ENCODE measurements at places on chromosomes 4 and X. TPM values are rescaled to one million over a fixed set of nuclear protein-coding genes. Genes with fewer than 3 reads are reported as not detected.

The CLDN22 gene
- total RNA-seq = not detected

GRCh38 chr4:120761070-120761469 lies 161.5 kb downstream of the PRDM5 start:
- no peak for DNase-seq

The PARM1 gene
- total RNA-seq = 107 TPM

GRCh38 chr4:101961144-101961543 lies 170.6 kb downstream of the BANK1 start:
- DNase-seq = no peak

GRCh38 chr4:150862829-150863228 lies 152.3 kb downstream of the LRBA start:
- no peak for DNase-seq

The MORC4 gene
- 2.8 TPM for total RNA-seq

DNA sequence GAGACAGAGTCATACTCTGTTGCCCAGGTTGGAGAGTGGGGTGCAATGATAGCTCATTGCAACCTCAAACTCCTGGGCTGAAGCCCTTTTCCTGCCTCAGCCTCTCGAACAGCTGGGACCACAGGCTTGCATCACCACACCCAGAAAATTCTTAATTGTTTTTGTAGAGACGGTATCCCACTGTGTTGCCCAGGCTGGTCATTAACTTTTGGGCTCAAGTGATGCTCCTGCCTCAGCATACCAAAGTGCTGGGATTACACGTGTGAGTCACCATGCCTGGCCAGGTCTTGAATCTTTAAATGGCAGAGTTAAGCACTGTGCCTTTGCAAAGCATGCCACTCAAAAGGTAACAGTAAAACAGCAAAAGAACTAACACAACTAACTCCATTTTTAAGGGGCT lies 28.6 kb upstream of the BBS12 start:
- DNase-seq = no peak

DNA sequence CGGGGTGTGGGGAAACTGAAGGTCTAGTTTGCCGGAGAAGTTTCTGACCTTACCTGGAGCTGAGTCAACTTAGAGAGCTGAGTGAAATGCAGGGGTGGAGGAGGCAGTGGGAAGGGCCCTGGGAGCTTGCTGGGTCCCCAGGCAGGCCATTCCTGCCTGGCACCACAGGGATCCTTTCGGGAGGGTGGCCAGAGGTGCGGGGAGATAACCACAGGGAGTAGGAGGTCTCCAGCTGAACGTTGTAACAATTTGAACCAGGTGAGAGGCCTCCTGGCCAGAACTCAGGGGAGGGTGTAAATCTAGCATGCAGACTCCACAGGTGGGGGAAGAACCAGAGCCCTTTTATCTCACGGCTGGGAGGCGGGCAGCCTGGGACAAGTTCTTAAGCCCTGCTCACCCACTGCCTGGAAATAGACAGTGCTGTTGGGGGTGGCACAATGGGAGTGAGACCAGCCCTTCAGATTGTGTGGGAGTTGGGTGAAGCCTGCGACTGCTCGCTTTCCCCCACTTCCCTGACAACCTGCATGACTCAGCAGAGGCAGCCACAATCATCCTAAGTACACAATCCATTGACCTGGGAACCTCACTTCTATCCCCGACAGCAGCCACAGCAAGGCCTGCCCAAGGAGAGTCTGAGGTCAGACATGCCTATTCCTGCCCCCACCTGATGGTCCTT lies 247.4 kb downstream of the ADGRA3 start:
- DNase-seq = no peak

DNA sequence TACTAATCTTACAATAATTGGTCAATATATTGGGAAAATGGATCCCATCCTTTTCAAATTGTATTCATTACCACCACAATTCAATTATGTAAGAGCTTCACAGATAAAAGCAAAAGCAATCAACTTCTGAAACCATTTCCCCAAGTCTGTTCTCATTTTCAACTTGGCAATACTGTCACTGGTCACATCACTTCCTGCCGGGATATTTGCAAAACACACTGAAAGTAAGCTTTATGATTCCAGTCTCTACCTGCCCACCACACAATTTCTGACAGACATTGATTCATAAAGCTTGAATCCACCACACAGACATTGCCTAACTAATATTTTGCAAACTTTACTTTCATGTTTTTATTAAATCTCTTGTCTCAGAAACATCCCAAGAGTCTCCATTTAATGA lies 53.6 kb downstream of the LIN54 start:
- DNase-seq = no peak

- DNase-seq = no peak
These were observed 3.2 kb upstream of the TIGD2 start for GRCh38 chr4:89108091-89108490.

DNA sequence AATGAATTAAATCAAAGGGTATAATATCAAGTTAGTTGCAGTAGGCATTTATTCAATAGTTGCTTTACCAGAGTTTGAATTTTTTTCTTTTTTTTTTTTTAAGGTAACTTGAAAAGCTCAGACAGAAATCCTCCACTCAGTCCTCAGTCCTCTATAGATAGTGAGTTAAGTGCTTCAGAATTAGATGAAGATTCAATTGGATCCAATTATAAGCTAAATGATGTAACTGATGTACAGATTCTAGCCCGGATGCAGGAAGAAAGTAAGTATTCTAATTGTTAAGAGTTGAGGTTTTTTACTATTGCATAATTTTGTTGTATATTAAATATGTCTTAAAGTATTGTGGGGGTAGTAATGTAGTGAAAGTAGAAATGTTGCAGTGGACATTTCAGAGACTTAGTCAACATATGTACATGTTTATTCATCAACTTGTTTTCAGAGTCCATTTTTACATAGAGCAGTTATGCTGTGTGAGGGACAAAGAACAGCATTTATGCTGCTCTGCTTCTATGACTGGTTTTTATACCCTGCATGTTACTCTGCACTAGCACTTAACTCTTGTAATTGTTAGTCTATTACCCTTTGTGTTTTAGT lies 38.4 kb downstream of the SLAIN2 start:
- no peak for DNase-seq

- DNase-seq = no peak
These were observed 60.9 kb downstream of the CAMK2D start for GRCh38 chr4:113700602-113701150.

GRCh38 chrX:69146739-69147138 lies 18.5 kb downstream of the PJA1 start:
- DNase-seq = no peak

The ESX1 gene
- total RNA-seq = not detected

- peak; percentile 72 for DNase-seq
These were observed 67.8 kb upstream of the ETNPPL start for GRCh38 chr4:108830509-108831244.

DNA sequence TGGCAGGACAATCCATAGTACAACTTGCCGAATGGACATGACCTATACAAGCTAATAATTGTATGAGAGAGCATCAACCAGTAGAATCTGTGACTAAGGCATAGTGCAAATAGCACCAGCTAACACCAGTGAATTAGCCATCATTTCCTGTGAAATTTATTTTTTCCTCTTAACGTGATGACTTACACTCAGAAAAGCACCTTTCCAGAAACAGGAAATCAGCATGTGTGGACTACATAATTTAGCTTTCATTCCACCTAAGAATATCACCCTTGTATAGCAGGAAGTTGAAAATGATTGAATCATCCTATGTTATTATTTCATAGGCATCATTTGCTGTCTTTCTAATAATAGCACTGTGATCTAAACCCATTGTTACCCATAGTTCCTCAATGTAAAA lies 1393.4 kb upstream of the PCDH7 start:
- no peak for DNase-seq

- no peak for DNase-seq
These were observed 26.4 kb upstream of the ARSJ start for GRCh38 chr4:114005569-114006442.

DNA sequence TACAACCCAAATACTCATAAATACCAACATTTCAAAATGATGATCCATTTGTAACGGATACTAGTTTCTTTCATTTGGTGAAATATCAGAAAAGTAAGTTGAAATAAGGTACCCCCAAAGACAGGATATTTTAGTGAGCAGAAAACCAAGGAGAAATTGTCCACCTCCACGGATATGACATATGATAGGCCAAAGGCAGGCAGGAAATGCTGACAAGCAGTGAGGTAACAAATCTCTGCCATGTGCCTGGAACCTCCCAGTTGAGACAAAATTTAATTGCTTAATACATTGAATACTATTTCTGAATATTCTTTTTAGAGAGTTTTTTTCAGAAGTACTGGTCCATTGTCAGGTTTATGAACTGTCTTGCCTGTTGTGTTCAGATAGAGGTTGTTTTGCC lies 118.8 kb downstream of the GATB start:
- DNase-seq = no peak

DNA sequence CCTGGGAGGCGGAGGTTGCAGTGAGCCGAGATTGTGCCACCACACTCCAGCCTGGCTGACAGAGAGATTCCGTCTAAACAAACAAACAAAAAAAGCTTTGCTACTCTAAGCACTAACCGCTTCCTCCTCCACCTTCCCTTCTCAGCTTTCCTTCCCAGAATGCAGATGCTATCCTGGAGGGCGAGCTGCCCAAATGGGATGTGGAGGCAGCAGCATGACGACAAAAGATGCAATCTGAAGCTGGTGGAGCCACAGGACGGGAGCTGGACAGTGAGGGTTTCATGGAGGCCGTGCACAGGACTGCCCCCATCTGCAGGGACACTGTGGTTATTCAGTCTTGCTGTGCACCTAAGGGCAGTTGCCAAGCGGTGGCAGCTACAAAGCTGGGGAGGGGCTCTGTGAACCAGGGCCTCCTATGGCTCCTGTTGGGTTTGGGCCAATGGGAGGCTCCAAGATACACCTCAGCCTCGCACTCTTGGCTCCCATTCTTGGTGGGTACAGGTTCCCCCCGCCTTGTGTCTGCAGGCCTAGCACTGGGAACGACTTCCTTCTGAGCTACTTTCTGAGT lies 47.4 kb downstream of the WDR1 start:
- no peak for DNase-seq

The AFP gene
- total RNA-seq = not detected

- DNase-seq = no peak
These were observed 17.1 kb upstream of the BEX4 start for GRCh38 chrX:103197721-103198306.

The PCDH10 gene
- total RNA-seq = 0.05 TPM

- no peak for DNase-seq
These were observed 5.0 kb upstream of the SCML1 start for GRCh38 chrX:17732138-17732783.

The SLIT2 gene
- total RNA-seq = 8.5 TPM

The GPR119 gene
- total RNA-seq = not detected

GRCh38 chr4:139295942-139296299 lies 5.4 kb upstream of the NAA15 start:
- no peak for DNase-seq

DNA sequence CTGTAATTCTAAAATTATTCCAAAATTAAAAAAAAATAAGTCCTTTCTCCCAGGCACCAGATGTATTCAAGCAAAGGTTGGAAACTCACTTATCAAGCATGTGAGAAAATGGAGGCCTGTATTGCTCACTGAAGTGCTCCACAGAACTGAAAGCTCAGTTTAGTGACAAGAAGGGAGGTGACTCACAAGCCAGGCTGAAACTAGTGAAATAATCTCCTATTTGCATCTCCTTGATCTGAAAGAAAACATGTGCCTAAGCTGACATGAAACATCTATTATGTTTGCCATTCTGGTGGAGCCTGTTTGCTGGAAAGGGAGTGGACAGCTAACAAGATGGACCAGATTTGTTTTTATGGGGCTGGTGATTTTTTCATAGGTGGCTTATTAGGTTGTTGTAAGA lies 54.0 kb upstream of the AMELX start:
- DNase-seq = no peak

DNA sequence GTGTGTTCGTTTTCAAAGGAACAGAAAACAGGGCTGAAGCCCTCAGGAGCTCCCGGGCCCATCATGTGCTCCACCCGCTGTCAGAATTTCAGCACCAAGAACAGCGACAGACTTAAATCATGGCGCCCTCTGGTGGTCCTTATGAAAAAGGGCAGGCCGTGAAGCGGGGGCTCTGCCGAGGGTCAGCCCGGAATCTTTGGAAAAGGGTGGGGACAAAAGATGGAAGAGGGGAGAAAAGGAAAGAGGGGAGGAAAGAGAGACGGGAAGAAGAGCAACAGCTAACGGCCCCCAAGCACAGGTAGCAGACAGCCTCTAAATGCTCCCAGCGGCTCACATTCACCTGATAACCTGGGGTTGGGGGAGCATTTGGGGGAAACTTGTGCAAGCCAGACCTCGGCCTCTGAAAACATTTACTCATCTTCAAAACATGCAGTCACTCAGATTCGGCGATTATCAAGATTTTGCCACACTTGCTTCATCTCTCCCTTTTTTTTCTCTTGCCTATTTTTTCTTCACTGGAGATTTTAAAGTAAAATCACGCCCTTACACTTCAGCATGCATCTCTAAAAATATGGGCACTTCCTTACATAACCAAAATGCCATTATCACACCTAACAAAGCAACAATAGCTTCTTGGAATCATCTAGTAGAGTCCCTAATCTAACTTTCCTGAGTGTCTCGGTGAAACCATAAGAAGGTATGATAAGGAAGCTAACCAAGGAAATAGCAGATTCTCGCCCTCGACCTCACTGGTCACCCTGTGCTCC lies 28.1 kb upstream of the MAN2B2 start:
- DNase-seq = peak; percentile 44

The MBNL3 gene
- total RNA-seq = 31.4 TPM

DNA sequence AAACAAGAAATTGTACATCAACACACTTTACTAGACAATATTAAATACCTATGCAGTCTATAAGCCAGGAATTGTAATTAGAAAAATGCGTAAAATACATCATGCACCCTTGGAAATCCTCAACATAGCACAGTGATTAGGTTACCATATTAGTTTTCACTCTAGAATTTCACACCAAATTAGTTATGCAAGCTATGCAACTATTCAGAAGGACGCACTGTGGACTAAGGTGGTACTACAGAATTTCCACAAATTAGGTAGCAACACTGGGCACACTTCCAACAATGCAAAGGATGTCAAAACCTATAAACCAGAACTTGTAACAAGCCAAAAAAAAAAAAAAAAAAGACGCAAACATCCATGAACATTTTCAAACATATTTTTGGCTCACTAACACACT lies 71.1 kb upstream of the ZCCHC13 start:
- no peak for DNase-seq

- no peak for DNase-seq
These were observed 1167.8 kb upstream of the PRKX start for GRCh38 chrX:4881277-4881676.

The PAK3 gene
- total RNA-seq = 0.64 TPM

The NUDT10 gene
- 0.20 TPM for total RNA-seq

DNA sequence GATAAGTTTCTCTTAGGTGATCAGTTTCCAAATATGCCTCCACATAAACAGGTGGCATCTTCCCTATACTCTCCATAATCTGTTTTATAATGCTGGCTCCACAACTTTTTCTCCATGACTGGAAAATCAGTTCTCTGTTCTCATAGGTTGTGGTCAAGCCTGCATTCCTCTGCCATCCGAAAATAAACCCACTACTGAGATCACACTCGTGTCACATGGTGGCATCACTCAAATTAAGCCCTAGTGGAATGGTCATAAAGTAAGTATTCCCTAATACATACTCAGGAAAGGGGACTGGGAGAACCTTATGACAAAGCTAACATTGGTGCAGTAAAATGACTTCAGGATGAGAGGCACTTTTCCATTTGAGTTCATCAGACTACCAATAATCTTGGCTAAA lies 37.6 kb downstream of the MAGED4B start:
- no peak for DNase-seq

The UGT2B17 gene
- total RNA-seq = not detected
